ENCODE measurements at places on chromosomes 5 and 9. TPM values are rescaled to one million over a fixed set of nuclear protein-coding genes. Genes with fewer than 3 reads are reported as not detected.

Gene CHD1
- polyA plus RNA-seq: 10.5 TPM

Gene TAF1L
- not detected for polyA plus RNA-seq

Gene CCDC192
- polyA plus RNA-seq: not detected

Gene LCN1
- not detected for polyA plus RNA-seq

Gene LCN10
- polyA plus RNA-seq: 14.9 TPM

Gene PIP5K1B
- polyA plus RNA-seq: 0.14 TPM

Gene OR1N1
- not detected for polyA plus RNA-seq

Gene FAM169A
- polyA plus RNA-seq: 0.29 TPM

Gene CCT5
- polyA plus RNA-seq: 186 TPM

Gene DMRTA1
- 1.5 TPM for polyA plus RNA-seq

Gene LHX2
- not detected for polyA plus RNA-seq

Gene MARCOL
- not detected for polyA plus RNA-seq

Gene CCDC183
- polyA plus RNA-seq: 0.32 TPM

Gene CNTFR
- polyA plus RNA-seq: 0.22 TPM

Gene OSMR
- 4.6 TPM for polyA plus RNA-seq

Gene CMYA5
- 0.46 TPM for polyA plus RNA-seq

Measured in esophagus (tissue), 2 donors.